ENCODE measurements at places on chromosomes 2 and 18.

GRCh38 chr2:118510807-118511206, 336.6 kb downstream of the EN1 start:
- no peak for DNase-seq

GRCh38 chr18:51110073-51110797, 80.2 kb downstream of the SMAD4 start:
- DNase-seq = peak; percentile 24

DNA sequence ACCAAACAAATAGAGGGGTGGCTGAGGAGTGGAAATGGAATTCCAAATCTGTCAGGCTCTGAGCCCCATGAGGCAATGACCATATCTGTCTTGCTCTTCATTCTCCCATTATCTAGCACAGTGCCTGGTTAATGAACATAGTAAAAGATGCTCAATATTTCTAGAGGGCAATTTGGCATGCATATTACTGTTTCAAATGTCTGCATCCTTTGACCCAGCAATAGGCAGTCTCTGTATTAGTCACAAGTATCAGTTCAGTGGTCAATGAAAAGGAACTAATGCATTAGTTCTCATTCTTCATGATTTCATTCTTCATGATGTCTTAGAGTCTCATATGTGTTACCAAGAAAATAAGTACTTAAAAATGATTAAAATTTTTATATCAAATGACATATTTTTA, 28.4 kb upstream of the MALL start:
- no peak for DNase-seq

GRCh38 chr18:68937029-68937599, 139.2 kb downstream of the CCDC102B start:
- DNase-seq = no peak

- peak; percentile 61 for DNase-seq
These were observed 92.6 kb downstream of the ITGB1BP1 start for GRCh38 chr2:9330612-9331270.

All from Kasumi-1 (cell line).